ENCODE measurements at places on chromosomes 6 and 20.

GRCh38 chr6:27019651-27020552, 227.6 kb upstream of the PRSS16 start:
- DNase-seq: peak; percentile 62

- no peak for DNase-seq
Measured at GRCh38 chr6:134607411-134607810, 289.5 kb upstream of the SGK1 start.

DNA sequence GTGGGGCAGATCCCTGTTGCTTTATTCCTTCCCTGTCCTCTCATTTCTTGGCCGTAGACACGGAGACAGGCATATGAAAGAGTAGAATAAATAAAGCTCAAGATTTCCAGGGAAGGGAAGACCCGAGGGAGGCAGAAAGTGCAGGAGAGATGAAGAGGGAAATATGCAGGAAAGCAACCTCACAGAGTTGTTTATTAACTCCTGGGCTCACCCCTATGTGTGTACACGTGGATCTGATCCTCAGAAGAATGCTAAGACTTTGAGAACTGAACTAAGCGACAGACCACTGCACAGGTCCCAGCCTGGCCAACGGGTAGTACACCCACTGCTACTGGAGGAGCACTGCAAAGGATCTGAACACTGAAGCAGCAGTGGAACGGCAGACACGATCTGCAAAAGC, 156.2 kb downstream of the KIF16B start:
- no peak for DNase-seq

GRCh38 chr6:91135406-91136103, 548.7 kb upstream of the MAP3K7 start:
- no peak for DNase-seq

DNA sequence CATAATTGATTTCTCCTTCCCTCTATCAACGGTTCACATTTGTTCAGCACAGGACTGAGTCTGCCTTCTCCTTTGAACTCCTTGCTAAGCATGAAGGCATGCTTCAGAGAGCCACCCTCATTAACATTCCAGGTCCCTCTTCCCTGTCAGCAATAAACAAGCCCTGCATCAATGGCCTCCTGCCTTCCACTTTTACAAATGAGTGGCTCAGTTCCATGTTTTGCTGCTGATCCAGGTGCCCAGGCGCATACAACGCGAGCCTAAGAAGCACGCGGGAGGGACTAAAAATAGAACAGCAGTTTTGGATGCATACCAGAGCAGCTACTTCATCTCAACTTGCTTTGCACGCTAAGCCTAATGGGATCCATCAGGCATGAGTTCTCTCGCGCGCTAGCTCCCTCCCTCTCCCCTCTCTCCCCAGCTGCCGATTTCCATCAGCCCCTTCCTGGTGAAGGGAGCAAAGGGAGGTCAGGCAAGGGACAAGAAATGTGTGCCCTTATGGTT, 53.4 kb downstream of the TRAF3IP2 start:
- DNase-seq: no peak

- no peak for DNase-seq
Measured at GRCh38 chr20:42979720-42980119, 210.0 kb downstream of the PTPRT start.

DNA sequence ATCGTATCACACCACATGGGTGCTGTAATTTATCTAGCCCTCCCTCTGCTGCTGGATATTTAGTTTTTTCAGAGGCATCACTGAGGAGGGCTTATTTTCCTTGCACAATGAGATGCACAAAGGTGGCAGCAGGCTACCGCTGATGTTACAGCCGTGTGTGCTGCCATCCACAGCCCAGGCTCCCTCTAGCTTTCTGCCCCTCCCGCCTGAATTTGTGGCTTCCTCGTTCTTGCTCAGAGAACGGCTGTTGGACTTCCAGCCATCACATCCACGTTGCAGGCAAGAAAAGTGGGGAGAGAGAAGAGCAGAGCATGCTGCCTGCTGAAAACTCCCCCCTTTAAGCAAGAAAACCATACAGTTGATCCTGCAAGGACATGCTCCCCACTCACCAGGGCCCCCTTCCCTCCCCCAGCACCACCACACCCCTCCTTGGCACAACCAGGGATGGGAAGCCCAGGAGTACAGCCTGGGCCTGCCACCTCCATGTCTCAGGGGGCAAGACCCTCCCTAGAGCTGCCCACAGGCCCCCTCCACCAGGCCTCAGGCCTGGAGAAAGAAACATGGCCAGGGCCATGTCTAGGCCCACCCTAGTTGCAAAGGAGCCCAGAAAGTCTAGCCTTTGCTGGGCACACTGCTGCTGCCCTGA, 102.6 kb downstream of the MRPL14 start:
- no peak for DNase-seq

- DNase-seq: no peak
Measured at GRCh38 chr6:34476921-34477320, 11.0 kb downstream of the PACSIN1 start.

DNA sequence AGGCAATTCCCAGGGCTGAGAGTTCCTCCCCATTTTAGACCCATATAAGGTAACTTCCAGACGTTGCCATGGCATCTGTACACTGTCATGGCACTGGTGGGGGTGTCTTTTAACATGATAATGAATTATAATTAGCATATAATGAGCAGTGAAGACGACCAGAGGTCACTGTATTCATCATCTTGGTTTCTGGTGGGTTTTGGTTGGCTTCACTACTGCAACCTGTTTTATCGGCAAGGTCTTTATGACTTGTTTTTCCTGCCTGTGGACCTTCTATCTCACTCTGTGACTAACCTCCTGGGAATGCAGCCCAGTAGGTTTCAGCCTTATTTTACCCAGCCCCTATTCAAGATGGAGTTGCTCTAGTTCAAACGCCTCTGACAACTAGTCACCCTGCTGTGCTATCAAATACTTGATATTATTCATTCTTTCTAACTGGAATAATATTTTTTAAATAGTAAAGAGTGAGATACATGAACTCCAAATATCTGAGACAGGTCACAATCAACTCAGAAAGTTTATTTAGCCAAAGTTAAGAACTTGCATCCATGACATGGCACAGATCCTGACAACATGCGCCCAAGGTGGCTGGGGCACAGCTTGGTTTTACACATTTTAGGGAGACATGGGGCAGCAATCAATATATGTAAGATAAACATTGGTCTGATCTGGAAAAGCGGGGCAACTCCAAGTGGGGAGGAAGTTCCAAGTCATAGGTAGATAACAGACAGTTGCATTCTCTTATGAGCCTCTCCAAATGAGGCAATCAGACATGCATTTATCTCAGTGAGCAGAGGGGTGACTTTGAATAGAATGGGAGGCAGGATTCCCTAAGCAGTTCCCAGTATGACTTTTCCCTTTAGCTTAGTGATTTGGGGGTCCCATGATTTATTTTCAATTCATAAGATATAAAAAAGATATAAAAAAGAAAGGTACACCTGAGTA, 1.2 kb upstream of the UFL1 start:
- no peak for DNase-seq

- peak; percentile 43 for DNase-seq
Measured at GRCh38 chr20:3710703-3711483, 1.5 kb downstream of the SIGLEC1 start.

DNA sequence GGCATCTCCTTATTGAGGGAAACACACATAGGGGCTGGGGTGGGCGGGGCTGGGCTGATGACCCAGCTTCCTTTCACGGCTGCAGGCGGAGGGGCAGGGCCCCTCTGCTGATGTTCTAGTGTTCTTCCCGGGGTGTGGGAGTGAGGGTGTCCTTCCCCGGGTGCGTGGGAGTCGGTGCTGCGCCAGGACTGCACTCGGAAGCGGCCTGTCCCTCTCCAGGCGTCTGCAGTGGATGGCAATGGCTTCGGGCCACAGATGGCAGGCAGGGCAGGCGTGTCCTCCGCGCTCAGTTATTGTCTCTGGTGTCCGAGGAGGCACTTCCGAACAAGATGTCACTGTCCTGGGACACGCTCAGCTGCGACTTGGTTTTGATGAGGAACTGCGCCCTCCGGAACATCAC, 19.2 kb downstream of the KCNG1 start:
- DNase-seq: no peak

- no peak for DNase-seq
Measured at GRCh38 chr6:149285626-149286025, 31.9 kb upstream of the TAB2 start.

DNA sequence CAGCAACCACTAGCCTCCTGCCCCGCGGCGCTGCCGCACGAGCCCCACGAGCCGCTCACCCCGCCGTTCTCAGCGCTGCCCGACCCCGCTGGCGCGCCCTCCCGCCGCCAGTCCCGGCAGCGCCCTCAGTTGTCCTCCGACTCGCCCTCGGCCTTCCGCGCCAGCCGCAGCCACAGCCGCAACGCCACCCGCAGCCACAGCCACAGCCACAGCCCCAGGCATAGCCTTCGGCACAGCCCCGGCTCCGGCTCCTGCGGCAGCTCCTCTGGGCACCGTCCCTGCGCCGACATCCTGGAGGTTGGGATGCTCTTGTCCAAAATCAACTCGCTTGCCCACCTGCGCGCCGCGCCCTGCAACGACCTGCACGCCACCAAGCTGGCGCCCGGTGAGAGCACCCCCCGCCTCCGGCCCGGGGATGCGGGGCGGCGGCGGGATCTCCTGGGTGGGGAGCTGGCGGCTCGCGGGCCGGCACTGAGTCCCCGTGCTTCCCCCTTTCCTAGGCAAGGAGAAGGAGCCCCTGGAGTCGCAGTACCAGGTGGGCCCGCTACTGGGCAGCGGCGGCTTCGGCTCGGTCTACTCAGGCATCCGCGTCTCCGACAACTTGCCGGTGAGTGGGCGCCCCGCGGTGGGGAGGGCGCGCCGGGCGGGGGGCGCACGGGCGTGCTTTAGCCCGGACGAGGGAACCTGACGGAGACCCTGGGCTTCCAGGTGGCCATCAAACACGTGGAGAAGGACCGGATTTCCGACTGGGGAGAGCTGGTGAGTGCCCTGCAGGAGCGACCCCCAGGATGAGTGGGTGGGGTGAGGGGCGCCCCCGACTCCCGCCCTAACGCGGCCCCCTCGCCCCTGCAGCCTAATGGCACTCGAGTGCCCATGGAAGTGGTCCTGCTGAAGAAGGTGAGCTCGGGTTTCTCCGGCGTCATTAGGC, 585 bp downstream of the PIM1 start:
- peak; percentile 22 for DNase-seq

Data from stimulated activated CD4-positive, alpha-beta T cell treated with anti-CD3 and anti-CD28 coated beads, Interleukin-12 subunit alpha, Interleukin-12 subunit beta, amount 100 ng/mL, for 24 hours (primary cell).